Karpas-422 (cell line): ENCODE measurements at places on chromosomes 1 and 21.

DNA sequence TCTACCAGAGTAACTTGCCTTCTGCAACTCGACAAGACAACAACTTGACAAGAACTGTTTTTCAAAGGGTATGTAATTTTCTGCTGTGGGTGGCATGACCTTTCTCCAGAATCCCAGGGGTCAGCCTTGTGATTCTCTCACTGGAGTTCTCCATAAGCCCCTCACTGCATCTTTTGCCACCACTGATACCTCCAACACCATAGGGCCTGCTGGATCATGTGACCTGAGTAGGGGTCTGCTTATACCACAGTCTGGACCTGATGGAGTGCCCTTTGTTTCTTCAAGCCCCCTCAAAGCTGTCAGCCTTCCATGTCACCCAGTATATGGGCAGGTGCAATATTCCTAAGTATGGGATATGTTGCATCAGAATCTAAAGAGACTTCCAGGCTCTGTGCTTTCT lies 31.6 kb upstream of the DIPK1A start:
- DNase-seq: no peak

DNA sequence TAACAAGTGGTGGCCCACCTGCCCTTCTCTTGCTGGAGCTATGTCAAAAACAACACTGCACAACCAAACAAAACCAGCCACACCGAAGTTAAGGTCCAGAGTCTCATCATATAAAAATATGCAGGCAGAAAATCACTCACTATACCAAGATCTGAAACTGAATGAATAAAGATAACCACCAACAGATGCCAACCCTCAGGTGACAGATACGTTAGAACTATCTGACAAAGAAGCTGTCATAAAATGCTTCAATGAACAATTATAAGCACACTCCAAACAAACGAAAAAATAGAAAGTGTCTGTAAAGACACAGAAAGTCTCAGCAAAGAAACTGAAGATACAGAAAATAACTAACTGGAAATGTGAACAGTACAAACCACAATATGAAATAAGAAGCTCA lies 14.0 kb downstream of the ZNF496 start:
- no peak for DNase-seq

DNA sequence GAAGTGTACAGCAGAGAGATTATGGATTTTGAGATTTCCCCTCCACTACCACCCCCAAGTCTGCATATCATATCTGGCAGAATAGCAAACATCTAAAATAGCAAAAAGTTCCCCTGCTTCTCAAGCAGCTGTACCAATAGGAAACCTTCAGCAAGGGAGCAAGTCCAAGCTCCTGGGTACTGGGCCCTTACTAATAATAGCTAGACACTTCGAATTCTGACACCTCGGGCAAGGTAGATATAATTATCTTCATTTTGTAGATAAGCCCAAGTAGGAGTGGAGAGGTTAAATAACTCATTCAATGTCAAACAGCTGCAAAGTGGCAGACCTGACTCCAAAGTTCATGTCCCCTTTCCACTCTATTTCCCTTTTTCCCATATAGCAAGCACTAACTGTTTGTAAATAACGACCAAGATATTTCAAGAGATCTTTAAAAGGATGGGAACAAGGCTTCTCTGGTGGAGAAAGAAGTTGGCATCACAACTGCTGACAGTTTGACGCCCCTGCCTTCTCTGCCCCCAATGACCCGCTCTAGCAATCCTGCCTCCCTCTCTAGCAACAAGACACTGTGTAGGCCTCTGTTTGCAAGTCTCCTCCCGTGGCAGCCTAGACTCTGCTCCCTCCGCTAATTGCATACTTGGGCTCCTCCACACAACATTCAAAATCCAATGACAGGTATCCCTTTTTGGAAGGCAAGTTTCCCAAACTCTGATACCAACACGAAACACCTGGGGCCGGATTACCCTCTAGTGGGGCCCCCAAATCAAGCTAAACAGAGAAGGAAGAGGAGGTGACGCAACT lies 18.7 kb upstream of the ADAR start:
- DNase-seq: peak; percentile 70

DNA sequence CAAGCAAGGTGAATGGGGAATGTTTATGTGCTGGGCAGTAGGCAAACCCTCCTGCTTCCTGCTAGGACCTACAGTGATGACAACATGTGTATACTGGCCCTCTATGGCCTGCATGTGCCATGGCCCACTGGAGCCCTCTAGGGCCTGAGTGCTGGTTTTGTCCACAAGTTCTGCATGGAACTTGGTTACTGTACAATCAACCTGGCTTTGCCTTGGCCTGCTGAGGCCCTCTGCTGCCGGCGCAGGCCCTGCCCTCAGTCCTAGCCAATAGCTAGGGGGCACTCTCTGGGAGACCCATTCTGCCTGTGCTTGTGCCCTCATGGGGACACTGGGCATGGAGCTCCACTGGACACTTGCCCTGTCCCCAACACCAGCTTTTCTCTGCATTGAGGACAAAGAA lies 138.6 kb upstream of the NGF start:
- DNase-seq: no peak

DNA sequence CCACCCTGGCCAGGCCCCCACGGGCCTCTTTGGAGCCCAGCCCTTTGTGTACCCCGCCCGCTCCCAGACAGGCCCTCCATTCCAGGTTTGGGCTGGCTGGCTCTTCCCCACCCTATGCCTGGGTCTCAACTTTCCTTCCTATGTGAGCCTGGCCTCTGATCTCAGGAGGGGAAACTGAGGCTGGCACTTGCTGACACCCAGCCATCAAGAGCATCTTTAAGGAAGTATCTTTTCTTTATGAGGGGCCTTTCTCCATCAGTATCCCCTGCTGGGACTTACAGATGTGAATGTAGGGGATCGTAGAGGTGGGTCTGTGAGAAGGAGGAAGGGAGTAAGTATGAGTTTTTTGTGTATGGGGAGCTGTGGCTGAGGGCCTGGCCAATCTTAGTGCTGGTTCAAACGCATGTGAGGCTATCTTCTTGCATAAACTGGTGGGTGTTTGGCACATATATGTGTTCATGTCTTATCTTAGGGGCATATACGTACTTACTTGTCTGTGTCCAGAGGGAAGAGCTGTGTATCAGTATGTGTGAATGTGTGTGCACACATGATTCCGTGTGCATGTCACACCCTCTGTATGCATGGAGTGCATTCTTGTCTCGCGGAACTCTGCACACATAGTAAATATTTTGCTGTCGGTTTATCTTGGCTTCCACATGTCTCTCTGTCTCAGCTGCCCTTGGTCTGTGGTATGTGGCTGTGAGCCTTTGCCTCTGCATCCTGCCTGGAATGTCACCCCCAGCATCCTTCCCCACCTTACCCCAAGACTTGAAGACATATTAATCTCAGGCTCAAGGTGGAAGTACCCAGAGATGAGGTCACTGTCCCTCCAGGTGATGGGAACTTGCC lies 5.4 kb downstream of the NECTIN4 start:
- no peak for DNase-seq

- no peak for DNase-seq
Observed at GRCh38 chr1:230105754-230106625, 39.0 kb downstream of the GALNT2 start.

DNA sequence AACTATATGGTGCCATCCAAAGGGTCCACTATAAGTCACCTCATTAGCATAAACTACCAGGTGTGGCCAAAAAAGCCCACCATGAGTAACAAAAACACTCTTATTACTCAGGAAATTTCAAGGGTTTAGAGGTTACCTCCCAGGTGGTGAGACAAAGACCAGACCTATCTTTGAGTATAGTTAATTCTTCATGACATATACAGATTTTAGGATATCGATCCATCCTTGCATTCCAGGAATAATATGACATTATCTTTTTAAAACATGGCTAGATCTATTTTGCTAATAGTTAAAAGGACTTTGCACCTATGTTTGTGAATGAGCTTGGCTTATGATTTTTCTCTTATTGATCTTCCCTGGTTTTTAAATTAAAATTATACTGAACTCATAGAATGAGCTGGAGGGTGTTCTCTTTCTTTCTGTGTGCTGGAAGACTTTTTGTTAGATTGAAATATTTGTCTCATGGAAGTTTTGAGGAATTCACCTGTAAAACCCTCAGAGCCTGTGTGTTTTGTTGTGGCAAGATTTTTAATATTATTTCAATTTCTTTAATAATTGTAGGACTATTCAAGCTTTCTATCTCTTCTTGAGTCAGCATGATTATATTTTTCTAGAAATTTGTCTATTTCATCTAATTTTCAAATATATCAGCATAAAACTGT lies 138.7 kb upstream of the SLC45A1 start:
- DNase-seq: no peak

GRCh38 chr1:235045921-235046601 lies 82.6 kb downstream of the TOMM20 start:
- no peak for DNase-seq

DNA sequence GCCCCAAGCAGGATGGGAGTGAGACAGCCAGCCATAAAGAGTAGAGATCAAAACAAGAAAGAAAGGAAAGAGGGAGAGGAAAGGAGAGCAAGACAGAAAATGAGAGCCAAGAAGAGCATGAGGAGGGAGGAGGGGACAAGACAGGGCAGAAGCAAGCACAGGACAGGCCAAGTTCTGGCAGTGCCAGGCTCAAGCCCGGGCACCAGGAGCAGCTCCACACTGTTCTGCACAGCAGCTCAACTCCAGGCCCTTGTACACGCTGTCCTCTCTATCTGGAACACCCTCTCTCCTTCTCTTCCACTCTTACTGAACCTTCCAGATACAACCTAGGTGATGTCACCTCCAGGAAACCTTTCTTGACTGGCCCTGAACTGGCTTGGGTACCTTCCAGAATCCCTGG lies 11.7 kb downstream of the IFFO2 start:
- DNase-seq: no peak

DNA sequence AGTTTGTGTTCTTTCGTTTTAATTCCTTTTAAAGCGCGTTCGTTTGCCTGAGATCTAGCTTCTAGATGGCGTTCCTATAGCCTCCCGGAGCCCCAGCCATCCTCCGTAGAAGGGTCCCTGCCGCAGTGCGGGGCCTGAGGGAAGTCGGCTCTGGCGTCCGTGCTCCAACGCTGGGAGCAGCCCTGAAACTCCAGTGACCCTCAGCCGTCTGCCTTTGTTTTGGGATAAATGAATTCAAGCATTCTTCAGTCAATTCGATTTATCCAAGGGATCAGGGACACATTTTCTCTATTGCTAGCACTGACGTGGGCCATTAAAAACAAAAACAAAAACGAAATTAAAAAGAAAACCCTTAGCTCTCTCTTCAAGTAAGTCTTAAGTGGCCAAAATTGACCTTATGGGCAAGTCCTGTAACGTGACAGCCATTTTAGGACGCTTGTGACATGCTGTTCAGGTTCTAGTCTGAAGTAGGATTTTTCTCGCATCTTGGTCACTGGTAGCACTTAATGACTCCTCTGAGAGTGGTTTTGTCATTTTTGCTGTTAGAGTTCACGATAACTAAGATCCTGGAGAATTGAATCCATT lies 742 bp upstream of the HSPA13 start:
- peak; percentile 73 for DNase-seq

DNA sequence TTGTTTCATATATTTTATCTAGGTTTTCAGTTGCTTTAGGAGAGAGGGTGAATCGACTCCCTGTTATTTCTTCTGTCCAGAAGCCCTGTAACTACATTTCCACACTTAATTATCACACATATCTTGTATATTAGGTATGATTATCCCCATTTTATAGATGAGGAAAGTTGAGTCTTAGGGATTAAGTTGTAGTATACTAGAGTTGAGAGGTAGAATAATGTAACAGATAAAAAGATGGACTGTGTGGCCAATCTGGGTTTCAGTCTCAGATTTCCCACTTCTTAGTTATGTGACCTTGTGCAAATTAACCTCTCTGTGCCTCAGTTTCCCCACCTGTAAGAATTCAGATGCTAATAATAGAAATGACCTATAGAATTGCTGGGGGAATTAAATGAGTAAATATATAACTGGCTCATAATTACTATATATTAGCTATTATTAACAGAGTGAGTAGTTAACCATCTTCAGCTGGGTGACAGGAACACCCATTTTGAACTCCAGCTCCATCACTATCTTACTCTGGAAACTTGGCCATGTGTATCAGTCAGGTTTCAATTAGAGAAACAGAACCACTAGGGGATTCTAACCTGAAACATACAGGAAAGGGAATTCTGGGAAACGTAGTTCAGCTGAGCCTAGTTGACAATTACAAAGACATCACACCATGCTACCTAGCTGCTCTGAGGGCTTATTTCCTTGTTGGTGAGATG lies 20.4 kb upstream of the FOXO6 start:
- no peak for DNase-seq

GRCh38 chr1:247561711-247562110 lies 12.8 kb downstream of the GCSAML start:
- DNase-seq: no peak

- DNase-seq: no peak
Observed at GRCh38 chr1:214856843-214857242, 225.7 kb upstream of the KCNK2 start.

- DNase-seq: no peak
Observed at GRCh38 chr1:92554216-92554615, 67.5 kb upstream of the GFI1 start.

- DNase-seq: no peak
Observed at GRCh38 chr1:185719021-185719420, 15.2 kb upstream of the HMCN1 start.

GRCh38 chr1:228045871-228046270 lies 36.6 kb upstream of the ARF1 start:
- no peak for DNase-seq

DNA sequence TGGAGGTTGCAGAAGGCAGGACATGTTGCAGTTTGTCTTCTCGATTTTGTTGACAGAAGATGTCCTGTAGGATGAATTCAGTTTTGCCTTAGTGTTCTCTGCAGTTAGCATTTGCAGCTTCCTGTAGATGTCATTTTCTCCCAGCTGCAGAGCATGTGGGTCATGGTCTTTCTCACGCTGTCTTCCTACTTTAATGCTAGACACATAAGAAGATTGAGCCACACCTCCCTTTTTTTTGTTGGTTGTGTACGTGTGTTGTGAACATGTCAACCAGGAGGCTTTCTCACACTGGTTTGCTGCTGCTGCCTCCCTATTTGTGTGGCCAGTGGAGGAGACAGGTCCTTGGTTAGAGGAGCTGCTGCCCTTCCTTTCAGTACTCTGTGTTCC lies 110.7 kb downstream of the VPS13D start:
- DNase-seq: no peak
